BJ (cell line): ENCODE measurements at places on chromosomes 13 and 19. TPM values are rescaled to one million over a fixed set of nuclear protein-coding genes. Genes with fewer than 3 reads are reported as not detected.

DNA sequence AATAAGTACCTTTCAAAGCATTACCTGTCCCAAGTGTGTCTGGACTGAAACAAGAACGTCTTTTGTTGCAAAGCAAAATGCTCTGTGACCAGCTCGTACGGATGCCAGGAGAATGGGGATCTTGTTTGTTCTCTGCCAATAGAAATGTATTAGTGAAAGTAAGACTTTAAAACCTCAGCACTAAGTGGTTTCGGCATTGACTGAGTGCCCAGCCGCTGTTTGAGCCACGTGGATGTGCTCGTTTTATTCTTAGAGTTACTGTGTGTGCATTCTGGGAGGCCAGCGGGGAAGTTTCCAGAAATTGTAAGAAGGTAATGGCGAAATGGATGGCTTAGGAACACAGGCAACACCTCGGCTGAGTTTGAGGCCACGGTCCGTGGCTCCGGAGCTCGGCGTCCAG is 117.1 kb upstream of the USP29 start:
- no peak for DNase-seq

STXBP2 gene
- polyA plus RNA-seq, result 28.6 and 39.4 TPM in 2 replicates

- DNase-seq, result peak; percentile 76
These were observed 2.2 kb upstream of the COLGALT1 start for GRCh38 chr19:17553256-17553655.

DNA sequence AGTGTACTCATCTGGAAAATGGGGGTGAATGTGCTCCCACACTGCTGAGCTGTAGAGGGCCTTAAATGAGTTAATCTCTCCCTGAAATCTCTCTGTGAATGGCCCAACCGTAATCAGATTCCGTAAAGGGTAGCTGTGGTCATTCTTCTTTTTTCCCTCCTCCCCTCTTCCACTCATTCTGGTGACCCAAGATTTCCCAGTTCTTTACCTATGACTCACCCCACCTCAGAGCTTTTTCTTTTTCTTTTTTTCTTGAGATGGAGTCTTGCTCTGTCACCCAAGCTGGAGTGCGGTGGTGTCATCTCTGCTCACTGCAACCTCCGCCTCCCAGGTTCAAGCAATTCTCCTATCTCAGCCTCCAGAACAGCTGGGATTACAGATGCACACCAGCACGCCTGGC is 33.3 kb upstream of the MUC16 start:
- DNase-seq, result no peak

DNA sequence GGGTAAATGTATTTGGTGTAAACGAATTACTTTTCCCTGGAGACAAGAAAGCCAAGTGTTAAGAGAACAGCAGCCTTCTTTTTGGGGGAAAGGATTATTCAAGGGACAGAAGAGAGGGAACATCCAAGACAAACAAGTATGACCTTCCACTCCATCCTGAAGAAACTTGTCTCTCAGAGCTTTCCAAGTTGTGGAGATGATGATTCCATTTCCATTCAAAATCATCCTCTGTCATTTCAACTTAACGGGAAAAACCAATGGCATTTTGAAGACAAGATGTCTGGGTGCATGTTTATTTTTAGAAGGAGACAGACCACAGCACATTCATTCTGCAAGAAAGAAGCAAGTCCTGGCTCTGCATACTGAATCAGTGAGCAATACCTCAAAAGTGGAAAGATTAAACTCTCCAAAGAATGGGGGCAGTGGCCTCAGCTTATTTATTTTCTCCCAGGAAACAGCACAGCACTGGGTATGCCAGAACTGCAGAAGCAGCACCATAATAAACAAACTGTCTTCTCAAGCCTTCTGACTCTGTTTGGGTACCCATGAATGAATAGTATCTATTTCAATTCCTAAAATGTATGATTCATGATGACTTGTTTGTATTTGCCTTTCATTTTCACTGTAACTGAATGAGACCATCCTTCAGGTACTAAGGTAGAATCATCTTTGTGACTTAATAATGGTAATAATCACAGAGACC is 541.0 kb downstream of the RFC3 start:
- peak; percentile 73 for DNase-seq

- DNase-seq, result no peak
These were observed 35.7 kb downstream of the UFM1 start for GRCh38 chr13:38385153-38385891.

GRCh38 chr19:14021474-14021873 is 6.5 kb upstream of the RLN3 start:
- DNase-seq, result no peak

DNA sequence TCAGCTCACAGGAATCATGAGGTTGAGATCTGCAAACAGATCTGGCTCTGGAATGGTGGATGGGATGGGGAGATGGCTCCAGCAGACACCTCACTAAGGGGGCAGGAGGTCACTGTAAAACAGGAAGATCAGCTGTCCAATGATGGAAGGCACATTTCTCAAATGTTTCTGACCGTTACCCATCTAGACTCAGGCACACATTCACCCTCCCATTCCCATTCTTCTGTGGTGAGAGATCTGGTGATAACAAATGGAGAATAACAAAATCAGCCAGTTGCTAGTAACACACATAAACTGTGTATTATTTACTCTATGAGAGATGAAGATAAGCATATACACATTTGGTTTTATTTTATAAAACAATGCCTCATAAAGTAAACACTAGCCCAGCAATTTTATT is 235.9 kb downstream of the TSHZ3 start:
- DNase-seq, result peak; percentile 47

DNA sequence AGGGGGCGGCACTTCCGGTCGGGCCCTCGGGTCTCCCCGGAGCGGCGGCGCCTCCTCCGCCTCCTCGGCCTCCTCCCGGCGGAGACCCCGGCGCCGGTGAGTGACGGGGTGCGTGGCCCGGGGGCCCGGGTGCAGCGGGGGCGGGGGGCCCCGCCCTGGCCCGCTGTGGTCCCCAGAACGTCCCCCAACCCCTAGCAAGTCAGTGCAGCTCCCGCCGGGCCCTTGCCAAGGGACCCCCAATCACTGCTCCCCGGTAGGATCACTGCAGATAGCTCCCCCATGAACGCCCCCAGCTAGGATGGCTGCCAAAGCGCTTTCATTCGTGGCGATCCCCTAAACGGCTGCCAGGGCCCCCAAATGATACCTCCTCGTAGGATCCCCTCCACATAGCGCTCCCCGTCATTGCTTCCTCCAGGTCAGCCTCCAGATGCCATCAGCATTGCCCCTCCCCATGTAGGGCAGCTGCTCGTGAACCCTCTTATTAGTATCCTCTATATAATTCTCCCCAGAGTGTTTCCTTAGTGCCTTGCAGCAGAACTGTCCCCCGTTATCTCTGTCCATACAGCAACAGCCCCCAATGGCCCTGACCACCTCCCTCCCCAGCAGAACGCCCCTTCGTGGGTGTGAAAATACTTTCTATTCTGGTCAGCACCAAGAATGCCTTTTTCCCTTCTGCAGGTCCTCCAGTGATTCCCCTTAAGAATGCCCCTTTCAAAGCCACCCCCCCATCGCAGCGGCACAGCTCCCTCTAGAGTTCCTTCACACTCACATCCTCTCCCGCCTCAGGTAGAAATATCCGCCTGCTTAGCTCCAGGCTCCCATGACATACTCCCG is at the start of gene ZNF865:
TSS of gene ZNF865 (plus strand) at position 11 of the 834 bp plus-strand sequence. CDS start 7,972 bp downstream, outside the sequence.
- no peak for DNase-seq

DNA sequence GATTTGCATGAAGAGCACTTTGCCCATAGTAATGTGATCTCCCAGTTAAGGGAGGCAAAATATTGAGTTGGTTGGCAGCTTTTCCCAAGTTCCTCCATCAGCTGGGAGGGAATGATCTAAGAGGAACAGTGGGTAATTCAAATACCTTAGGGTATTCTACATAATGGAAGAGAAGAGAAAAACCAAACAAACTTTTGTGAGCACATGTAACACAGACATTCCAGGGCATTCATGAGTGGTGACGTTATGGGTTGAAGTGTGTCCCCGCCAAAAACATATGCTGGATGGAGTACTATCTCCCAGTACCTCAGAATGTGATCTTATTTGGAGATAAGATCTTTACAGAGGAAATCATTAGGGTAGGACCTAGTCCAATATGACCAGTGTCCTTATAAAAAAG is 220.1 kb downstream of the FOXO1 start:
- DNase-seq, result peak; percentile 82

PGLYRP1 gene
- not detected in 2 replicates for polyA plus RNA-seq
